GM12864 (cell line): ENCODE measurements at places on chromosomes 6 and 20.

- no peak for DNase-seq
These were observed 76.5 kb downstream of the QKI start for GRCh38 chr6:163490826-163491577.

- no peak for DNase-seq
These were observed 6.1 kb upstream of the AFG1L start for GRCh38 chr6:108288742-108289141.

GRCh38 chr20:21102603-21103311, 3.4 kb downstream of the LINC00237 start:
- no peak for DNase-seq

DNA sequence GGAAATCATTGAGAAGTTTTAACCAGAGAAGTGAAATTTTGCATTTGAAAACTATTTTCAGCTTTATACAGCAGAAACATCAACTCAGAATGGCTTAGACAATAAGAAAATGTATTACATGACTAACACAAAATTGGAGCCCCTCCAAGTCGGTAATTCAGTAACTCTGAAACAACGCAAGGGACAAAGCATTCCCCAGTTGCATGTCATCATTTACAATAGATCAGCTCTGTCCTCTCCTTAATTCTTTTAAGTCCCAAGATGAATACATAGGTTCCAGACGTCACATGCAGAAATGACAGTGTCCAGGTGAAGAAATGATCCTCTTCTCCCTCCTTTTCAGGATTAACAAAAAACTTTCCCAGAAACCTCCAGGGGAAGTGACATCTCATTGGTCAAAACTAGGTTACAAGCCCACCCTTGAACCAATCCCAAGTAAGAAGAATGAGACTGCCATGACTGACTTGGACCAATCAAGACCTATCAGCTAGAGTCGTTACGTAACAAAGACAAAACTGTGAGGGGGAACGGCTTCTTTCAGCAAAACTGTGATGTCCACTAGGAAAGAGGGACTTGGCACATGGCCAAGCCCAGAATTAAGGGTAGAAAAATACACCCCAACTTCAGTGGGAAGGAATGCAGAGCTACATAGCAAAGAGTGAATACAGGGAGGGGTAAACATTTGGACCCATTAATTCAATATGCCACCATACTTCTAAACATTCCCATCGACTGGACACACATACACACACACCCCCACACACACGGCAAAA, 149.8 kb upstream of the PRND start:
- no peak for DNase-seq

- DNase-seq, result no peak
These were observed 355.4 kb downstream of the CDH26 start for GRCh38 chr20:60313614-60314013.

DNA sequence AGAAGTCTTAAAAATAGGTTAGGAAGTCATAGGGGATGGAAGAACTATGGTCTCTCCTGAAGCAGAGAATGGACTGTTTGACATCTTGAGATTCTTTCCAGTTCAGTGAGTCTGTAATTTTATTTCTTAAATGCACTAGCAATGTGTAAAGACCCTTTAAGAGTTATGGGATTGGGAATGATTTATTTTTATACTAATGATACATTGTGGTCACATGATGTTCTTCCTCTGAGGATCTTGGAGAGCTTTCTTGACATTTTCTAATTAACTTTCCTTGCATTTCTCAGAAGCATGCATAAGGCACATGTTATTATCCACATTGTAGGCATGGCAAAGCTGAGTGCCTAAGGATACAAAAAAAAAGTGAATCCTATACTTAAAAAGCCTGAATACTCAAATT, 507.6 kb upstream of the NRSN1 start:
- DNase-seq, result no peak

GRCh38 chr6:27441001-27441400, 31.9 kb downstream of the ZNF184 start:
- DNase-seq, result no peak

- no peak for DNase-seq
These were observed 10.5 kb upstream of the SRXN1 start for GRCh38 chr20:663315-664090.
